ENCODE measurements at places on chromosomes 2 and 18.

GRCh38 chr2:206023183-206023582 is 62.8 kb downstream of the INO80D start:
- DNase-seq, result no peak

- no peak for DNase-seq
These were observed 39.6 kb upstream of the PDK1 start for GRCh38 chr2:172516299-172516698.

- DNase-seq, result no peak
These were observed 4.6 kb downstream of the WIPF1 start for GRCh38 chr2:174593041-174593440.

GRCh38 chr18:58858591-58859468 is 5.8 kb upstream of the ZNF532 start:
- DNase-seq, result peak; percentile 67

GRCh38 chr2:47218066-47218581 is 63.0 kb upstream of the STPG4 start:
- no peak for DNase-seq

DNA sequence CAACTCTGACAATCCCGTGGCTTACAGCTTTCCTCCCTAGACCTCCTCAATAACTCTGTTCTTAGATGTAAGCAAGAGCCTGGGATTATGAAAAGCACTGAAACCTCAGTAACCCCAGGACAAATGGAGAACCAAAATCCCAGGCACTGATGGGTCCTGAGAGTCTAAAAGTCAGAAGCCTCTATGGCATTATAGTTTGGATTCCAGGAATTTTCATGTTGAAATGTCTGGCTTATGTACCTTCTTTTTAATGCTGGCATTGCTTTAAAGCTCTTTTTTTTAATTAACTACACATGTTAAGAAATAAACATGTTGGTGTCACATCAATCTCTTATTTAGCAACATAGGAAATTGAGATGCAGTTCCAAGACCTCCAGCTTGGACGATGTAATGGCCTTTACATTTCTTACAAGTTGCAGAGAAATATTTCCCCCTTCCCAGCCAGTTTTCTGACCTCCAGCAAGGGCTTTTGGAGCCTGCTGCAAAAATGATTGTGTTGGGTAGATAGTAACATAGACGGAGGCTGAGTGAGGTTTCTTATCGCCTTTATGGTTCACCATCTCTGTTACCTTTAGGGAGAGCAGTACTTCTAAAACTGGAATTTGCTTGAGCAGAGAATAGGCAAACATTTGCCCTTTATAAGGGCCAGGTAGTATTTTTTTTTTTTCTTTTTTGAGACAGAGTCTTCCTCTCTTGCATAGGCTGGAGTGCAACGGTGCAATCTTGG is 84.8 kb upstream of the RASGRP3 start:
- DNase-seq, result no peak

GRCh38 chr2:23696752-23697045 is 230.2 kb downstream of the ATAD2B start:
- DNase-seq, result no peak

DNA sequence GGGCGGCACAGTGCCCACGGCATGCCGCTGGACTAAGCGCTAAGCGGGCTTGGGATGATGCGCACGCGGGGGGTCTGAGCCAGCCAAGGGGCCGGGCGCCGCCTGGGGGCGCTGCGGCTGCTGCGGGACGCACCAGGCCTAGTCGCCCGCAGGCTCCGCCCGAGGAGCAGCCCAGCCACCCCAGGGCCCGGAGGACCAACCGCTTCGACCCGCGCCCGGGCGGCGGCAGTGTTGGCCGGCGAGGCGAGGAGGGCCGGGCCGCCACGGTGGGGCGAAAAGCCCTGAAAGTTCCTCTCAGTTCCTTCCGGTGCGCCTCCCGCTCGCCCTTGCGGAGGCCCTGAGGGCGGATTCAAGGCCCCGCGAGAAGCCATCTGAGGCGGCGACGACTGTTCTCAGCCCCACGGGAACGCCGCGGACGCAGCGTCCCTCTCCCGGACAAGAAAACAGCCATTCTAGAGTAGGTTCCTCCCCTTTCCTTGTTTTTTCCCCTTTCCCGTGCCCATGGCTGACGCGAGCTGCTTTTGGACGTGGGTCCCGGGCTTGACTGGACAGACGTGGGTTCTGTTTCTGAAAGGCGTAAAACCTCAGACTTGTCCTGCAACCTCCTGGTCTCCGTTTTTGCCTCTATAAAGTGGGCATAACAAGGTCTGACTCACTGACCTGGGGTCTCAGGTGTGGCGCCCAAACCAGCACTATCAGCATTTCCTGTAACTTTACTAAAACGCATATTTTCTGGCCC is at the start of gene ANKAR:
TSS of gene ANKAR (plus strand) at position 297 of the 739 bp plus-strand sequence. CDS start 1,821 bp downstream, outside the sequence.
- DNase-seq, result peak; percentile 86

DNA sequence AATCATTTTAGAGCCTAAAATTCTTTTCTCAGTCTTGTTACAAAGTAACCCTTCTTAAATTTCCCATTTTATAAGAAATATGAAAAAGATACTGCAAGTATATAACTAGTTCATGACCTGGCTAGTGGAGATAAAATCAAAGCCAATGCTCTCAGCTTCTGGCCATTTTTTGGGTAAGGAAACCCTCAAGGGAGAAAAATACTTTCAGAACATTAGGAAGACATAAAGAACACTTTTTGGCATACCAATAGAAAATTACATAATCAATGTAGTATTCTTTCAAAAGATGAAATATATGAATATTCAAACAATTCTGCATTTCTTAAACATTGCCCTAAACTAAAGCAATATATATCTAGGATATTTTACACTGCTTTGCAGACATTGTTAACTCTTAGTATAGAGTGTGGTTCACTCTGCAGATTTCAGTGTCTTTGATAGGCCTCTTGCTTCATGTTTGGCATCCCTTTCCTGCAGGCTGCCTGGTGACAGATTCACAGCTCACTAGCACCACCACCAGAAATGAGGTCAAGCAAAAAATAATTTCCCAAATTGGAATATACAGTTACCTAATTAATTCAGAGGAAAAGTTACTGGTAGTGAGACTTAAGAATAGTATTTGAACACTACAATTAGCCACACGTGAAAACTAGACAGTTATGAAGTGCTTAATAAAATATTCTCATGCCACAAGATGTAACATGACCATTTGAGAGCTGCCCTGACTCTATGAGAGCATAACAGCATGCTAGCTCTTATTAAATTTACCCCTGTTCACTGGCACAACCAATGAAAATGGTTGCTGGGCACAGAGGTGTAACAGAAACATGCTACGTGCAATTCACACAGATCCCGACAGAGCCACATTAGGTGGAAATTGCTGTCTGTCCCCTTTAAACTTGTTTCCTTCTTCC is 36.0 kb downstream of the PAIP2B start:
- no peak for DNase-seq

DNA sequence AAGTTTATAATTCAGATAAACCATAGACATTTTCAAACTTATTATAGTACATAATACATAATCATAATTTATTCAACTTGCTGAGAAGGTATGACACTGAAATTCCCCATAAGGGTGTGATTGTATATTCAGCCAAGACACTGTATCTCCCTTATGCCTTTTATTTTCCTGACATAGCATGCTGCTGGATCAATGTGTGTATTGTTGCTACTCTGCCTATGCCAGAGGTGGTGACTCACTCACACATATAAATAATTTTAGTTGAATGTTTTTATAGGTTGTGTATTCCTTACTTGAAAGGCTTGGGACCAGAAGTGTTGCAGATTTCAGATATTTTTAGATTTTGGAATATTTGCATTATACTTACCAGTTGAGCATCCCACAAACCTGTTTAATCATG is 86.8 kb downstream of the VRK2 start:
- DNase-seq, result no peak

DNA sequence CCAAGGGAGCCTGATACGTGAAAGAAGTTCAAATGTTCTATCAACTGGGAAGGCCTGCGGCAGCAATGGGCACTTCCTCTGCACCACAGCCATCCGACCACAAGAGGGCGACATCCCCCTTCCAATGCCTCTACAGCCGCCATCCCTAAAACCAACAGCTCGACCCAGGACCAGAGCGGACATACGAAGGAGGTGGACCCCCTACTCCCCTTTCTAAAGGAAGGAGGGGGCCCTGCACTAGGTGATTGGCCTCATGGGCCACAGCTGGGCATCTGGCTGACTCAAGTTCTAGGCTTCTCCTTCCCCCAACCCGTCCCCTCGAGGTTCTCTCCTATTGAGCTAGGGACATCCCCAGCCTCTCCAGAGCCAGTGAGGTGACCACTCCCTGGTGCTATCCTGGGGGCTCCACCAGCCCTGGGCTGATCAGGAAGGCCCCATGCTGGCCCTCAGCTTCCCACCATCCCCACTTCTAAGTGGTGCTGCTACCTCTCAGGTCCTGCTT is 217.2 kb downstream of the TNS1 start:
- peak; percentile 87 for DNase-seq

DNA sequence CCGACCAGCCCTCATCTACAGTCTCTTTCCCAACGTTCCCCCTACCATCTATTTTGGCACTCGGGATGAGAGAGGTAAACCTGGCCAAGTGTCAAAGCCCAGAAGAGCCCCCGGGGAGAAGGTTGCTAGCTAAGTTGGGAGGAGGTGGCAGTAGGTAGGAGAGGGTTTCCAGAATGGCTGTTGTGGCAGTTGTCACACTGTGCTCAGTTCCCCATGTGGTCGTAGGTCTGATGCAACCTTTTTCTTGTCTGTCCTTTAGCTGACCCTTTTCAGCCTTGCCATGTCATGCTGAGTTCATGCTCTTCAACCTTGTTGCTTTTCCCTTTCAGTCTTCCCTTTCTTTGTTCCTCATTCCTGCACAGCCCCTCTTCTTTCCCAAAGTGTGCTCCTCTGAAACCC is 34.5 kb downstream of the TTLL4 start:
- DNase-seq, result peak; percentile 61

- DNase-seq, result no peak
These were observed 83.8 kb upstream of the TMEM17 start for GRCh38 chr2:62589691-62590356.

- no peak for DNase-seq
These were observed 26.8 kb upstream of the SPATA3 start for GRCh38 chr2:230968921-230969658.

DNA sequence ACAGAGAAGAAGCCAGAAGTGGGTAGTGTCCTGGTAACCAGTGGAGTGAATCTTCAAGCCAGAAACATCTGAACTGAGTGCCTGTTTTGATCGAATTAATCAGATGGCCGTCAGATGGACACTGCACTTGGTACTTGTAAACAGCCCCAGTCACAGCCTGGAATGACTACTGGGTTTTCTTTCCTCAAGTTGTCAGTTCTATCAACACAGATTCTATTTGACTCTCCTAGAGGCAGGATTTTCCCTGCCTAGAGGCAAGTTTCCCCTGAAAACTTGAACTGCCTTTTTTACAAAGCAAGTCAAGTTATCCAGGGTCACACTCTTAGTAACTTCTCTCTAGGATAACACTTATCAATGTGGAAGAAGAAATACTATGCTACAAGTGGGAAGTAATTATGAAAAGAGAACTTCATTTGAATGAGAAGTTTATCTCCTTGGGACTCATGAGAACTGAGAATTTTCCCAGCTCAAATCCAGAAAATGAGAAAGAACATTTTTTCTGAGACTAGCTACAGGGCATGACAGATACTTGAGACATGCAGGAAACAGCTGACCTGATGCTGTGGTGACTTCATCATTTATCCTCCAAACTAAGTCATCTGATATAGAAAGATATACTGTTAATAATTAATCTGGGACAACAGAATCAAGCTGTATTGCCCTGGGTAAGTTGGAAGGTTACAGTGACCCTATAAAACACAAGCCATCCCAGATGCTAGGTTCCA is 36.0 kb downstream of the SULT1C2 start:
- DNase-seq, result no peak

DNA sequence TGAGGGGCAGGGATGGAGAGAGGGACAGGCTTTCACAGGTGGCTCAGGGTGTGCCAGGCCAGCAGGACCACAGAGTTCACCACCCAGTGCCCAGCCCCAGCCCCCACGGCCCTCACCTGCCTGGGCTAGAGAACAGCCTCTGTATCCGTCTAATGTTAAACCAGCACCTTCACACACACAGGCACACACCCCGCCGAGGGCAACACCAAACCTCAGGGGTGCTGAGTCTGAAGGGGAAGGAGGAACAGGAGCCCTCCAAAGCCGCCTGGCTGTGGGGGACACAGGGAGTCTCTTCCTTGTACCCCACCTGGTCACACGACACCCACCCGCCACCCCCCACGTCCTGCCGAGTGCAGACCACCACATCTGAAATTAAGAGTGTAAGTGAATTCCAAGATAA is 205.8 kb upstream of the SALL3 start:
- no peak for DNase-seq

- DNase-seq, result no peak
These were observed 136.2 kb upstream of the ALPP start for GRCh38 chr2:232242316-232242715.

DNA sequence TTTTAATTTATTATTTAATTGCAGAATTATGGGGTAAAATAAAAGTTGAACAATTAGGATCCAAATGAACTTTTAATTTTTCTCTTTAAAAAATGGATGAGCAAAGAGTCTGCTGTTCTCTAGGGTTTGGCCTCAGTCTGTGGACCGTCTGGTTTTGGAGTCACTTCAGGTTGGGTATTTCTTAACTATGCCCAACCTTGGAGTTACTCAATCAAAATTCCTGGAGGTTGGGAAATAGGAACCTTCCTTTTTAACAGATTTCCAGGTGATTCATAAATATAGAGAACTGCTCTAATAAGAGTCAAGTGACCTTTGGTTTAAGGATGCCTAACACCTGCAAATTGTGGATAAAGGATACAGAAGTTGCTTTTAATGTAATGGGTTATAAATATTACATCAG is 241.5 kb upstream of the GCFC2 start:
- DNase-seq, result no peak

DNA sequence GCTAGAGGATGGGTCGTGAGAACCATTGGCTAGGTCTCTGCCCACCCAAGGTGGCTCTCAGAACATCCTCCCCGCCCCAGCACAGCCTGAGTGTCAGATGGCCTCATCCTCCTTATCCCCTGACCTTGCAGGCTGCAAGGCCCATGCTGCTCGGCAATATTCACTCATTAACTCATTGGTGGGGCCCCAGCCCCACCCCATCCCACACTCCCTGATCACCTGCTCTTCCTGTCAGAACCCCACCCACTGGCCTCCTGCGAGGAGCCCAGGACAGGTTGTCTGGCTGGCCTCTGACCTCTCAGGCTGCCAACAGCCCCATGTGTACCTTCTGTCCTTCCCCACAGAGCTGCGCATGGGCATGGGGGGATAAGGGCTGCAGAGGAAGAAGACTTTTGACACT is 5.3 kb downstream of the ADCY3 start:
- no peak for DNase-seq

- no peak for DNase-seq
These were observed 31.0 kb downstream of the COL4A4 start for GRCh38 chr2:227132986-227133385.

- no peak for DNase-seq
These were observed 226.1 kb upstream of the REV1 start for GRCh38 chr2:99715956-99716355.

- no peak for DNase-seq
These were observed 92.2 kb upstream of the PID1 start for GRCh38 chr2:229363185-229363814.
